ENCODE measurements at places on chromosomes 11 and 22.

GRCh38 chr11:9169595-9170295 lies 78.3 kb upstream of the SCUBE2 start:
- no peak for DNase-seq

DNA sequence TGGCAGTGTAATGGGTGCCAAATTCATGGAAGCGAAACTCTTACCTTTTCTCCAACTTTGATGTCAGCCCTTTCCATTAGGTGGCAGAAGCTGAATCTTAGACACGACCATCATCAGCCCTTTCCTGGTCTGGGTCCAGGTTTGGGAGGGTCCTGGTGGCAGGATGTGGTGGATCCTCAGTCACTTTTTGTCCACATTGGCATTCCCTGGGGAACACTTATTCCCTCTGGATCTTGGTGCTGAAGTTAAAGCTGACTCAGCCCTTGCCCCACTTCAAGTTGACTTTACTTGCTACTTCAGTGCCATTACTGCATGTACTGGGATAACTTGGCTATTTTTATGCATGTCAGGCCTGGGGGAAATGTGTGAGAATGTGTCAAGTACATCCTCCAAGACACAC lies 16.6 kb upstream of the NTM start:
- no peak for DNase-seq

DNA sequence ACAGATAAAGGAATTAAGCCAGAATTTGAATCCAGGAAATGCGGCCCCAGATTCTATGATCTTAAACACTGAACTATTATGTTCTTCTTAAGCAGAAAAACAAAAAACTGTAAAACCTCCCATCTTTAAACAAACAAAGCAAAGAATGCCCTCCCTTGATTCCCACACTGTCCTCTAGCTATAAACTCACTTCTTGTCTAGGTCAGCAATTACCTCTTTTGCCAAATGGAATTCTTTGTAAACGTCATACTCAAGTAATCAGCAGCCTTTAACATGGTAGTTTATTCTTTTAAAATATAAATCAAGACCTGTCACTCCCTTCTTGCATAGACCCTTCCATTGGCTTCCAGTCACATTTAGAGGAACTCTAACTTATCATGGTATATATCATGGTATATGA lies 958.9 kb upstream of the CNTN5 start:
- no peak for DNase-seq

- peak; percentile 36 for DNase-seq
These were observed 3.7 kb upstream of the HSPA8 start for GRCh38 chr11:123065621-123066020.

DNA sequence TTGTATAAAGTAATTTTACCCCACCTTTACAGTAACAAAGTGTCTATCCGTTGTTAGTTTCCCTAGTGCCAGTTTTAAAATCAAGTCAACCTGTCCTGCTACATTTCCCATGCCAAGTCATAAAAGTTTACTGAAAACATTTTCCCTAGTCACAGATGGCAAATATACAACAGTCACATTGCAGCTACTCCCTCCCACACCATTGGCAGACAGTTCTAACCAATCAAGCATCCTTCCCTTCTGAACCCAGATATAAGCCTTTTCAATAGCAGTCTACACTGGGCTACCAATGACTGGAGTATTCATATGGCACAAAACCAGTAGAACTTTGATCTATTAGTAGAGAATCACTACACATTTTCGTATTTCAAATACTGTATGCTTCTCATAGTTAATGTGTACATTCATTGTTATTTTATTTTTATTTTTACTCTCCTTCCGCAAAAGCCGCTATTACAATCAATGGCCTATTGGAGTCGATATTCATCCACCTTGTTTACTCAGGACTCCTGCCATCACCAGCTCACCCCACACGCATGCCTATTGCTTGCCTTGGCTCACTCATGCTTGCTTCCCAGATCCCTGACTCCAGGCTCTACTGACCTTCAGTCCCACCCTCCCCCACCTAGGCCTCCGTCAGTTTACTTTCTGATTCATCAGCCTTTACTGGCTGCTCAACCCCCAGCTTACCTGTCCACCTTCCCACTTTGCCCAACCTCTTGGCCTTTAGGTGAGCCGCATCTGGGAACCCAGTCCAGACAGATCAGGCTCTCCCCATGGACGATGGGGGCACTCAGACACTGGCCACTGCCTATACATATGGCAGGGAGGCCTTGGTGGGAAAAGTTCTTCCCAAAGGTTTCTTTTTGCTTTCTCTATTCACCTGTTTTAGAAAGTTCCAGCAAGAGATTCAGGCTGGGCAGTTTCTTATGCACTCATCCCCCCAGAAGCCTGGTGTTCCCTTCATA lies 408.4 kb downstream of the SOX6 start:
- DNase-seq = no peak

- DNase-seq = peak; percentile 52
These were observed 286.7 kb upstream of the CCDC90B start for GRCh38 chr11:83572581-83573496.

- no peak for DNase-seq
These were observed 43.9 kb upstream of the ASPHD2 start for GRCh38 chr22:26385164-26385563.

DNA sequence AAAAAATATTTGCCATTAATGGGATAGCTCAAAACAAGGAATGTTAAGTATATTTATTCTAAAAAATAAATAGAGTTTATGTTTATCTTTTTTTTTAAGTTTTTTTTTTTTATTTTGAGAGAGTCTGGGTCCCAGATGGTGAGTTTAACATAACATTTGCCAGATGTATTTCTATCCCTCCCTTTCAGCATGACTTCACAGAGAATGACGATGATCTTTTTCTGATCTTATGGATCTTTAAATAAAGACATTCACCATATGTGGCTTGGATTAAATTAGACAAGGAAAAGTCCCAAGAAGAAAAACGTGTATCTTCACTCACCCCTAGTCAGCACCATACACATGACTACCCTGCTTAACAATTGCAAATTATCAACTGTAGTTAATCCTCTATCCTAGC lies 839.8 kb upstream of the CNTN5 start:
- DNase-seq = no peak

DNA sequence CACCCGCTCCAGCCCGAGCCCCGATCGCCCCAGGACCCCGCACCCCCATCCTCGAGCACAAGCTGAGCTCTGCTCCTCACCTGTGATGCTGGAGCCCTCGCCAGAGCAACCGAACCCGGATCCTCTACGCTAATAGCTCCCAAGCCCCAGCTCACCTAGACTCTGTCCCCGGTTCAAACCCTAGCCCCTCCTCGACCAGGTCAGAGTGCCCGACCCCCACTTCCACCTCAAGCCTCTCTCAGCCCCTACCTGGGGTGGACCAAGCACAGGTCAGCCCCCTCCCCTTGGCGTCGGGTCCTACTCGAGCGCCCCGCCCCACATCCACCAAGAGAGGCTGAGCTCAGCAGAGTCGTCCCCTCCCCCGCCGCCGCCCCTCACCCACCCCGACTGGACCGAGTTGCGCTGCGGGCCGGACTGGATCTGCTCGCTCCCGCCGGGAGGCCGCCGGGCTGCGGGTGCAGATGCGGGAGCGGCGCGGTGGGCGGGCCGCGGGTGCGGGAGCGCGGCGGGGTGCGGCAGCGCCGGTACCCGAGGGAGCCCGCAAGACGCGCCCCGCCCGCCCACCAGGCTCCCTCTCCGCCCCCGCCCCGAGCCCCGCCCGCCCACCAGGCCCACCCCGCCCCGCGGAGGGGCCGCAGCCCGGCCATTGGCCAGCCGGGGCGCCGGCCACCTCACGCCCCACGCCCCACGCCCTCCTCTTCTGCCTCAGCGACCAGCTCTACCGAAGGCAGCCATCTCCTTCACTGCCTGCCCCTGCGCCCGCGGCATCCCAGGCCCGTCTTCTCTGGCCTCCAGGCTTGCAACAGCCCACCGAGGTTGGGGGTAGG lies 577 bp upstream of the DKK3 start:
- DNase-seq = no peak

DNA sequence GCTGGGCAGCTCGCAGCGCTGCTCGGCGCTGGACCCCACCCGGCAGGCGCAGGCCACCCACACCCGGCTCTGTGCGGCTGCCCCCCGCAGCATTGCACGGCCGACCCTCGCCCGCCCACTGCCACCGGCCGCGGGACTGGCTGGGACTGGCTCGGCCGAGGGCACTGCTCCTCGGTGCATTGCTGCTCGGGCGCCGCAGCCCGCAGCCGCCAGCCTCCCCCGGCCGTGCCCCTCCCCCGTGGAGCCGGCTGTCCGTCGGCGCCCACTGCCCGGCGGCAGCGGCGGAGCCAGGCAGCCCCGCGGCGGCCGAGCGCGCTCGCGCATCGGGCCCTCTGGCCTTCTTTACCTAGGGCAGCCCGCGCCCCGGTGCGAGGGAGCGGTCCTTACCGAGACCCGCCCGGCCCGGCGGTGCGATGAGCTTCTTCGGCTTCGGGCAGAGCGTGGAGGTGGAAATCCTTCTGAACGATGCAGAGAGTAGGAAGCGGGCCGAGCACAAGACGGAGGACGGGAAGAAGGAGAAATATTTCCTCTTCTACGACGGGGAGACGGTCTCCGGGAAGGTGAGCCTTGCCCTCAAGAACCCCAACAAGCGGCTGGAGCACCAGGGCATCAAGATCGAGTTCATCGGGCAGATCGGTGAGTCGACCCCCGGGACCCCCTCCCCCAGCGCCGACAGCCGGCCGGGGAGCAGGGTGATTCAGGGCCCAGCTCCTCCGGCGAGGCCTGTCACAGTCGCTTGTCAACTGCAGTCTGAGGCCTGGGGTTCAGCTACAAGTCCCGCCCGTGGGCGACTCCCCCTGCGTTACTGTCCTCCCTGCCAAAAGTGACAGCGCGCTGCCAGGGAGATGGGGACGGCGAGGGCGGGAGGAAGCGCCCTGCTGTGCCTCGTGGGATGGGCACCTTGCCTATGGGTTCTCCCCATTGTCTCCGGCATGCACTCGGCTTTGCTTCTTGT lies 516 bp downstream of the VPS26B start:
- no peak for DNase-seq

- DNase-seq = no peak
These were observed 37.8 kb upstream of the SORL1 start for GRCh38 chr11:121414141-121414913.

GRCh38 chr11:123187665-123188507 lies 7.2 kb downstream of the CLMP start:
- no peak for DNase-seq

- no peak for DNase-seq
These were observed 14.1 kb upstream of the KIAA0930 start for GRCh38 chr22:45254789-45255278.

- DNase-seq = no peak
These were observed at the start of gene TYMP for GRCh38 chr22:50529897-50530579. TYMP (minus strand) TSS chr22:50530012; CDS start chr22:50529709, 303 bp downstream.

DNA sequence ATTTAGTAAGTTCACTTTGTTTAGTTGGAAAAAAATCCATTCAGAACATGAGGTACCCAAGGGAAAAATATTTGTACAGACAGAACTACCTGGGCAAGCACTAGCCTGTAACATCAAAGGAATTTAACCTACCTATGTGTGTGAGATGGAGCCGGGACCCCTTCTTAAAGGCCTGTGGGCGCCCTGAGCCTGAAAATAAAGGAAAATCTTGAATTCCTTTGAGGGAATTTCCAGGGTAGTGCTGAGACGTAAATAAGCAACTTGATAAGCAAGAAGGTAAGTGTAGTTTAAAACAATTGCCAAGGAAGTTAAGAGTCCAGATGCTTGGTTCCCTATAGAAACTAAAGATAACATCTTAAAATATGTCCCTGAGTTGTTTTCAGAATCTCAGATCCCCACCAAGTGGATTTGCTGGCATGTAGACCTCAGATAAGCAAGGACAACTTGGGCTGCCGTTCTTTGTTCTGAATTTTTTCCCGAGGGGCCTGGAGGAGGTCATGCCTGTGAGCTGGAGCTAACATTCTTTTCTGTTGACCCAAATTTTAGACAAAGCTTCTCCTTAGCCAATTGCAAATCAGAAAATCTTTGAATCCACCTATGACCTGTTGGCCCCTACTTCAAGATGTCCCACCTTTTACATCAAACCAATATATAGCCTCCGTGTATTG lies 31.0 kb downstream of the MED17 start:
- no peak for DNase-seq

All from fibroblast of skin of left quadriceps (primary cell).